ENCODE measurements at places on chromosomes 2 and 18. TPM values are rescaled to one million over a fixed set of nuclear protein-coding genes. Genes with fewer than 3 reads are reported as not detected.

Gene CLEC4F
- not detected for total RNA-seq

DNA sequence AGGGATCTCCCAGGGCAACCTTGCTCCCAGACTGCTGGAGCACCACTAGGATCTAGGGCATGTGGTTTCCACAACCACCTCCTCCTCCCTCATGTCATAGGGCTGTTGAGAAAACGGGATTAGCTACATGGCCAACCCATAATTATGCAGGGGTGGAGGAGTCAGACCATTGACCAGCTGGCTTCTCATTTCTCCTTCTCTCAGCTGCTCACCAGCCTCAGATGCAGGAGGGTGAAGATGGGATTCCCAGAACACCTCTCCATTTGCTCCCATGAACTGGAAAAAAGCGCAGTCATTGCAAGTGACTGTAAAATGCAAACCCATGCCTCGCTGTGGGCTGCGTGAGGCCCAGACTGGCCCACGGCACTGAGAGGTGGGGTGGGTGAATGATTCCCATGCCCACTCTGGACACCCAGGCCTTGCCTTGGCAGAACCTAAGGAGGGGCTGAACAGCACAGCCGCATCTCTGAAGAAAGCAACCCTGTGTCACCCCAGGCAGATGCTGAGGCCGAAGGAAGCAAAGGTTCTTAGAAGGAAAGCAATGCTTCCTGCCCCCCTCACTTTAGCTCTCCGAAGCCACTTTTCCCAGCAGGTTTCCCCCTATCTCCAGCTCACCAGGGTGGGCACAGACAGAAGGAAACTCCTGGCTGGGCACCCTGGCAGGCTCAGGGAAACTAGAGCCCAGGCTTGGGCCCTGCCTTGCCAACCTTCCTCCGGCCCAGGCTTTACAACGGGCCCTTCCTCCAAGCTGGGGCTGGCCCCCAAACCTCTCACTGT, 69.6 kb upstream of the RTN4 start:
- DNase-seq: no peak

DNA sequence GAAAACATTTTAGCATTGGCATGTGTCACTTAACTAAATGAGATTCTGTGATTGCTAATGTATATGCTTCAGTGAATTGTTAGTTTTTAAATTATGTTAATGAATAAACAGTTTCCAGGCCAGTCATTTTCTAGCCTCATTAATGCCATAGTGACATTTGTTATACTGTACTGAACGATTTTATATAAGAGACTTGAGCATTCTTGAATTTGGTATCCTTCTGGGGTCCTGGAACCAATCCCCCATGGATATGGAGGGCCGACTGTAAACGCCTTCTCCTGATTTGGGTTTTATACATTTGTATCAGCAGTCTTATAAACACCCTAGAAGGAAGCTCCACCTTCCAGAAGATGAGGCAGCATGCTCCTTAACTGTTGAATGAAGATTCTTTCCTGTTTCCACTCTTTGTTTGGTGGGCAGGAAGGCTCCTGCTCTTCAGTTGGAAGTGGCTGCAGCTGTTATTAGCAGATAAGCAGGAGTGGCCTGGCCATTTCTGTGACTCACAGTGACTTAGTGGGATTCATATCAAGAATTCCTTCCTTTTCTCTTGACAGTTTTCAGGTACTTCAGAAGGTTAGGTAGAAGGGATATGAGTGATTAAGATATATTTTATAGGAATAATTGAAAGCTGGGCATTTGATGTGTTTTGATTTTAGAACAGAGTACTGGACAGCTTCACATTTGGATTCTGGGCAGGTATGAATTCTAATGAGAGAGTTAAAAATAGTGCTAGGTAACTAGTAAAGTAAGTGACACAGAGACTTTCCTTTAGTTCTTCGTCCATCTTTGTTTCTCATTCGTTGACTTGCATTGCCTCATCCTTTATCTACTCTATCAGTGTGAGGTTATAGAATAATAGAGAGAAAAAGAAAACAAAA, 124.9 kb downstream of the PLCL1 start:
- DNase-seq: no peak

Gene RSAD2
- 9.9 TPM for total RNA-seq

DNA sequence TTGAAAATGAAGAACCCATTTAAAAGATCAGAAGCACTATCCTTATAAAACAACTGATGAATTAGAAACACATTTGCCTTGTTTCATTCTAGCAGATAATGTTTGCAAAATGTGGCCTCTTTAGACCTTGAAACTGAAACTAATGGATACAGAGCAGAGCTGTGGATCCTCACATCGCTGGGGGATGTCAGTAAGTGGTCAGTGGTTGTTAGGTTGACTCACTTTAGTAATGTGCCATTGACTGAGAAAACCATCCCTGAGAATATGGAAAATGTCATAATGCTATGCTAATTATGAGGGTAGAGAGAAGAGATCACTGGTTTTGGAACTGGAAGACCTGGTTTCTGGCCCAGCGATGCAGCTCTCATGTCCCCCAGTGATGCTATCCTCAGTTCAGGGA, 176.7 kb downstream of the MYO1B start:
- DNase-seq: no peak

Gene SLC9A4
- total RNA-seq: 0.07 TPM

DNA sequence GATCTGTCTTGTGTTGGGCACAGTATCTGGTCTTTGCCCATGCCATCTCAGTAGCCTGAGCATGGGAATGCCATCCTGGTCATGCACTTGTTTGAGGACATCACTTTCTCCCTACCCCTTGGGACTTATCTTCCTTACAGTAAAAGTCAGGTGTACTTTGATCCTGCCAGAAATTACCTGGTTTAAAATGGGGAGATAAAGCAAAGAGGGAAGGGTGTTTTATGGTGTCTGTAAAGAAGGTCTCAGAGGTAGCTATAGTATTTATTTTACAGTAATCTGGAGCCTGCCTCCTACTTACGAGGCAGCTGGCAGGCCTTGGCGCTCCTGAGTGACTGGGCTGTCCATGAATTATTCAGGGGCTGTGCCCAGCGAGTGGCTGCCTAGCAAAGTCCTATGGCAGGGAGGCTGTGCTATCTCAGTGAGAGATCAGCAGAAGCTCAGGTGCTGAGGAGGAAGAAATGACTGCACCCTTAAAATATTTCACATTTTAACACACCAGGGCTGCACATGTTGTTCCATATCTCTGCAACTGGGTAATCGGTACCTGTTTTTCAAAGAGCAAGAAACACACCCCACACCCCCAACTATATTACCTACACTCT, 93.9 kb downstream of the SPTBN1 start:
- DNase-seq: no peak

Gene TNS1
- total RNA-seq: 0.74 TPM

- DNase-seq: no peak
Observed at GRCh38 chr18:74370115-74370514, 54.5 kb downstream of the C18orf63 start.

- DNase-seq: no peak
Observed at GRCh38 chr2:179729966-179730365, 131.4 kb downstream of the ZNF385B start.

DNA sequence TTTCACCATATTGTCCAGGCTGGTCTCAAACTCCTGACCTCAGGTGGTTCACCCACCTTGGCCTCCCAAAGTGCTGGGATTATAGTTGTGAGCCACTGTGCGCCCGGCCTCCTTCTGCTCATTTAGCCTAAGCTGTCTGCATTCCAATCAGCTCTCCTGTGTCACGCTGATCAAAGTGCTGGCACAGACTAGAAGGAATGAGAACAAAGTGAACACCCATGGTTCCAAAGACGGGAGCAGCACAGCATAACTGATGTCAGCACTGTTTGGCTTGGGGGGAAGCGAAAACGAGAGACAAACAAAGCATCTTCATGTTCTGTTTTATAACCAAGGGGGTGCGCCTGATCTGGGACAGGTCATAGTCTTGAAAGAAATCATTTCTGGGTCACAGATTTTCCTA, 43.3 kb downstream of the DIPK1C start:
- no peak for DNase-seq

DNA sequence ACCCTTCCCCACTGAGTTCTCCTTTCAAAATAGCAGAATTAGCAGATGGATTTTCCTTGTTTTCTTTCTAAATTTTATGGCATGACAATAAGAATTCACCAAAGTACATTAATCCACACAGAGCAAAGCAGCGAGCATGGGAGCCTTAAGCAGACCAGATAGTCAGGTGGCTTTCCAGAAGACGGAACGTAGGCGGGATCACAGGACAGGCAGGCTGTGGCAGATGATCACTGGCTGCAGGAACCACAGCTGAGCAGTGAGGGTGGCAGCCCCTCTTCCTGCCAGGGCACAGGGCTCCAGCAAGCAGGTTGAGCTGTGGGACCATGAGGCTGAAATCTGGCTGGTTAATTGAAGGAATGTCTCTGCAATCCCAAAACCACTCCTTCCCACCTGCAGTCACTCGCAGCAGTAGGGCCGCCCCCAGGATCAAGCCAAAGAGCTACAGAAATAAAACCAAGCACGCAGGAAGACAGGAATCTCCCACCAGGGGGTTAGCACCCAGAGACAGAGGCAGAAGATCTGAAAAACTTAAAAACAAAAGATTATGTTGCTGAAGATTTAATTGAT, 259.9 kb downstream of the EIPR1 start:
- no peak for DNase-seq

GRCh38 chr2:196275646-196276352, 104.4 kb upstream of the STK17B start:
- DNase-seq: no peak

- DNase-seq: no peak
Observed at GRCh38 chr18:25516747-25517498, 165.0 kb upstream of the ZNF521 start.

- DNase-seq: no peak
Observed at GRCh38 chr2:58558881-58559280, 317.8 kb upstream of the FANCL start.

Gene CCDC68
- not detected for total RNA-seq

Gene ALK
- total RNA-seq: not detected

Gene IDH1
- total RNA-seq: 21.9 TPM

Gene HMSD
- total RNA-seq: 31.7 TPM
